Activated CD8-positive, alpha-beta memory T cell treated with anti-CD3 and anti-CD28 coated beads for 1 hour (primary cell): ENCODE measurements at places on chromosomes 11 and 22.

DNA sequence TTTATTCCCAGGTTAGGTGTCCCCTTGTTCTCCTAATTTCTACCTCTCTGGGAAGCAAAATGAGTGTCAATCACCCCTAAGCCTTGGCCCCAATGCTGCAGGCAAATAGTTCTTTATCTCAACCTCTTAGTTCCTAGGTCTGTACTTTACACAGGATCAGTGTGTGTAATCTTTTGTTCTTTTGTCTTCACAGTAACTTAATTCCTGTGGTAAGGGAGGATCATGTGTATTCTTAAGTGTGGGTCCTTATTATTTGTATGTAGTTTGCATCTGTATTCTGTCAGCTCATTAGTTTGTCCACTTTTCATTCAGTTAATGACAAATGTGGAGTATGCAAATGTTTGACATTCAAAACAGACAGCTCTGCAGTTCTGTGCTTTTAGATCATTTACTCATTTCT is 166.7 kb downstream of the FAT3 start:
- no peak for DNase-seq

DNA sequence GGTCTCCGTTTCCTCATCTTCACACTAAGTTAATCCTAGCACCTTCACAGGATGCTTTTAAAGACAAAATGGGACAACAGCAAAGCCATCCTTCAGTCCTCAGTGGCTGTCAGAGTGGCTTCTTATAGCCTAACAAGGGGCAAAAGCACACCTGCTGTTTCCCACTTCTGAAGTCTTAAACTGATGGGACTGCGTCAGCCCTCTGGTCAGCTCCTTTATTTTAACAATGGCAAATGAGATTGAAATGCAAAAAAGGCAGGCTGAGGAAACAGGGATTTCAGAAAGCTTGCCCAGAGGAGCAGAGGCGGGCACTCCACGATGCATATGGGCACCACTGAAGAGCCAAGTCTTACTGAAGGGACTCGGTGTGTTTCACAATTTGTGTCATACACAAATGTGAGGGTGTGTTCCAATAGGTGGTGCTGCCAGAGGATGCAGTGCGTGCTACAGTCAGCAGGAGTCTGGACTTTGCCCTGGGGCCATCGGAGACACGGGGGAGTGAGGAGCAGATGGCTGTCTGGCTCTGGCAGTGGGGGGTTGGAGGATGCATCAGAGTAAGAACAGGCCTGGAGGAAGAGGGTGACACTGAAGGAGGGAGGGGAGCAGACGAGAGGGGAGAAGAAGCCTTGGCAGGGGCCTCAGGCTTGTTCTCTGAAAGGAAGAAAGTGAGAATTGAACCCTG is 47.3 kb downstream of the TENM4 start:
- DNase-seq: no peak

DNA sequence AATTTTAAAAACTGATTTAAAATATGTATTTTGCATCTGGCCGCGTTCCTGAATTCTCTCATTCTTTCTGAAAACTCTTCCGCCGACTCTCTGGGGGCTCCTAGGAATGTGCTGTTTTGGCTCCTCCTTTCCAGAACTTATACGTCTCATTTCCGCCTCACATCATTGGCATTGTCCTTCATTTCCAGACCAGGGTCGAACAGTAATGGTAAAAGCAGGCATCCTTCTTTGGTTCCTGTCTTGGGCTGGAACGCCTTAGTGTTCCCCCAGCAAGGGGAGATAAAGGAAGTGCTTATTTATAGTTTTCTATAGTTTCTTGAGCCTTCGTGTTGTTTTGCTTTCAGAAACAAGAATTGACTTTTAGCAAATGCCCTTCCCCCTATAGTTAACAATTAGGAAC is 10.9 kb upstream of the TNNT3 start:
- DNase-seq: no peak

DNA sequence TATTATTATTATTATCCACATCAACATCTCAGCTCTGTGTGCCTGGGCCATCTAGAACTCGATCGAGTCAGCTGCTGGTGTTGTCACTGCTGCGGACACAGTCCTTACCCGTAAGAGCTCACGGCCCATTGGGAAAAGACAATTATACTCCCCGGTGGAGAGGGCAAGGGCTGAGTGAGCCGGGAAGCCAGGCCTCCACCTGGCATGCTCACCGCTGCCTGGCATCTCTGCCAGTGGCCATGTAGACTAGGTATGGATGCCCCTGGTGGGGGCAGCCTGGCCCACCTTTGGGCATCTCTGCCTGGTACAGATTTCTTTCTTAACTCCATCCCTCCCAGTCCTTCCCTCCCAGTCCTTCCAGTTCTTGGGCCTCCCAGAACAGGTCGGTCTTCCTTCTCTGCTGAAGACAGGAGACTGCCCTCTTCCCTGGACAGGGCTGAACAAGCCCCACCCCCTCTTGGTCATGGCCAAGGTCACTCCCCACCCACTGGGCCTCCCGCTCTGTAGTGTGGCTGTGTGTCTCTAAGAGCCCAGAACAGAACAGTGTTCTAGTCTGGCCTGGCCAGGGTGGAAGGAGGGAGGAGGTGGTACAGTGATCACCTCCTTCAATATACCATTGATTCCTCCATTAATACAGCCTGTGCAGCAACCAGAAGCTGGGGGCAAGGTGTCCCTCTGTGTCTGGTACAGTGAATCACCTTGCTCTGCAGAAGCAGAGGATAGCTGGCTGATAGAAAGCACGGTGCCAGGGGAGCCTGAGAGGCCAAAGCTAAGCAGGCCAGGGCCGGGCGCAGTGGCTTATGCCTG is 57.7 kb downstream of the FLRT1 start:
- DNase-seq: no peak

- no peak for DNase-seq
Measured at GRCh38 chr22:49657974-49658590, 169.6 kb downstream of the BRD1 start.

GRCh38 chr11:118843565-118843964 is 40.1 kb upstream of the CXCR5 start:
- DNase-seq: no peak

GRCh38 chr11:35594680-35595079 is 23.6 kb upstream of the FJX1 start:
- DNase-seq: no peak

GRCh38 chr11:23425381-23425780 is 565.1 kb upstream of the CCDC179 start:
- no peak for DNase-seq

GRCh38 chr22:24129263-24129651 is 52.0 kb upstream of the SUSD2 start:
- DNase-seq: no peak

DNA sequence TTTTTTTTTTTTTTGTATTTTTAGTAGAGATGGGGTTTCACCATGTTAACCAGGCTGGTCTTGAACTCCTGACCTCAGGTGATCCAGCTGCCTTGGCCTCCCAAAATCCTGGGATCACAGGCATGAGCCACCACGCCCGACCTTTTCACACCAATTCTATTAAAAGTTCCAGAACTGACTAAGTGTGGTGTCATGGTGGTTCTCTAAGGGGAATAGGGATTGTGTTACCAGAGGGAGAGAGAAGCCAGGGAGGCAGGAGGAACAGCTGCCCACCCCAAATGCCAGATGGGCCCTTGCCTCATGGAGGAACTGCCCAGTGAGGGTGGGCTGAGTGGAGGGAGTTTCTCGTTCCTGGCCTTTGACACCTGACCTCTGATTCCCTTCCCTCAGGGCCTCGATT is 5.9 kb downstream of the RPS6KA4 start:
- no peak for DNase-seq

- DNase-seq: no peak
Measured at GRCh38 chr11:126963603-126964363, 36.8 kb downstream of the KIRREL3 start.

GRCh38 chr11:17581036-17581731 is 34.1 kb downstream of the OTOG start:
- no peak for DNase-seq

GRCh38 chr22:23266780-23267179 is 86.5 kb downstream of the BCR start:
- no peak for DNase-seq

- DNase-seq: no peak
Measured at GRCh38 chr11:46290598-46291309, 13.3 kb downstream of the CREB3L1 start.

GRCh38 chr11:12092714-12093113 is 17.7 kb upstream of the MICAL2 start:
- DNase-seq: no peak

- no peak for DNase-seq
Measured at GRCh38 chr11:59088162-59088561, 2.1 kb downstream of the GLYATL1B start.

DNA sequence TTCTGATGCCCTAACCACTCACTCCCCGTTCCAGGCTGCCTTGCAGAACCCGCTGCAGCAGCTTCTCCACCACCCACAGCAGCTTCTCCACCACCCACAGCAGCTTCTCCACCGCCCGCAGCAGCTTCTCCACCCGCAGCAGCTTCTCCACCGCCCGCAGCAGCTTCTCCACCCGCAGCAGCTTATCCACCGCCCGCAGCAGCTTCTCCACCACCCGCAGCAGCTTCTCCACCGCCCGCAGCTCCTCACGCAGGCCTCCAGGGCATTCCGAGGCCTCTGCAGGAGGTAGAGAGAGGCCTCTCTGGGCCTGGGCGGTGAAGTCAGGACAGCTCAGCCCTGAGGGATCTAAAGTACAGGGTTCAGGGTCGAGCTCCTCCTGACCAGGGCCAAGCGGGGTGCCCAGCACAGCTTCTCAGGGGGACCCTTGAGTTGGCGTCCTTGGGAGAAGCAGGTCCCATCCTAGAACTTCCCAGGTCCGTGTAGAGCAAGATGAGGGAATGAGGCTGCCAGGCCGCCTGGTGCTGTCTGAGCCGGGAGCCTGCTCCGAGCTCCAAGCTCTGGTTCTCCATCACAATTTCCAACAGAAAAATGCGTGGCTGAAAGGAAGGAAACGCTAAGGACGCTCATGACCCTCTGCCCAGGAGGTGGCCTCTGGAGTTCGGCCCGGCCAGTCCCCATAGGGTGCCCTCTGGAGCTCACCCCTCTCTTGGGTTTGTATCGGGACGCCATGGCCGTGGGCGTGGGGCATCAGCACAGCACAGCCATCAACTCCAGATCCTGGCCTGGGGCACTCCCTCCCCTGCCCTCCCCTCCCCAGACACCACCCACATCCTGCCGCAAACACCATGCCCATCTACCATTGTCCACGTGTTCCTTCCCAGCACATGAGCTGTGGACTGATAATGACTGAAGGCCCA is 528.6 kb downstream of the BRD1 start:
- no peak for DNase-seq

DNA sequence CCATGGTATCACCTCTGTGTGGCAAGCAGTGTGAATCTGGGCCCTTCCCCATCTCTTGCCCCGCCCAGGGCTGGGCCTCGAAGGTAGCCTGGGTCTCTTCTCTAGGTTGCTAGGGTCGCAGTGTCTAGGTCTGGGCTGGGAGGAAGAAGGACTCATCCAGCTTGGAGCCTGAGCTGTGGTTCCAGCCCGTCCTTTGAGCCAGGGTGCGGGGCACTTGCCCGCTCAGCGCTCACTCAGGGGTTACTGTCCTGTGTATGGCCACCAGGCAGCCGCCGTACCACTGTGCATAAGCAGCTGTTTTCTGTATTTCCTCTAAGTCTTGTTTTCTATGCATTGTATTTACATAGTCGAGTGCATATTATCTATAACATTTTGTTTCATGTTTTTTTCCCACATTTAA is 160.9 kb downstream of the TBC1D22A start:
- DNase-seq: no peak

GRCh38 chr11:98107736-98108135 is 913.0 kb upstream of the CNTN5 start:
- DNase-seq: no peak

DNA sequence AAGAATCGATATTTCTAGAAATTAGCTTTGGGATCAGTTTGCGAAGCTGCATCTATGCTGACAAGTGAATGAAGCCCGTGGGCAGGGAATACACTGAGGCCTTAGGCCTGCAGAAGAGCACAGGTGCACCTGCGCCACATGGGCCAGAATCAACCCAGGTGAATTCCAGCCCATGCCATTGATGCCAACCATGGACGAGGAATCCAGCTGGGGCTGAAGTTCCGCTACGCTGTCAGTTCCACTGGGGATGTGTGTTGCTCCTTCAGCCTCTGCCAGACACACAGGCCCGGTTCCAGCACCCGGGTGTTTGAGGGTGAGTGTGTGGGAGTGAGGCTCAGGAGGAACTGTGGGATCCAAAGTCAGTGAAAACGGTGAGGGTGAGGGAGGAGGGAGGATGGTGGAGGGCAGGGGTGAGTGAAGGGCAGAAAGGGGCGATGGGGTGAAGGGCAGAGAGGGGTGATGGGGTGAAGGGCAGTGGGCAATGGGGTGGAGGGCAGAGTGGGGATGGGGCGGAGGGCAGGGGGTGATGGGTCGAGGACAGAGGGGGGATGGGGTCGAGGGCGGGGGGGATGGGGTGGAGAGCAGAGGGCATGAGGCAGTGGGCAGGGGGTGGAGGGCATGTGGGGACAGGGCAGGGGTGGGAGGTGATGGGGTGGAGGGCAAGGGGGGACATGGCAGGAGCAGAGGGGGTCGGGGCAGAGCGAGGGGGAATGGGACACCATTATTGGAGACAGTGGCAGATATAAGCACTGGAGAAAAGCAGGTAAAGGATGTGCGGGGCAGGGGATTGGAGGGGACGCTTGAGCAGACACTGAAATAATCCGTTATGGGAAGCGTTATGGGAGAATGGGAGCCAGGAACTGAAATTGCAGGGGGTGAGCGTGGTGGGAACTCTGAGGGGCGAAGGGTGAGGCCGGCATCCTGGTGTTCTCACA is 931.6 kb downstream of the BRD1 start:
- no peak for DNase-seq
